ENCODE measurements at places on chromosomes 3 and 15.

GRCh38 chr3:84967767-84968581, 9.2 kb downstream of the CADM2 start:
- no peak for DNase-seq

DNA sequence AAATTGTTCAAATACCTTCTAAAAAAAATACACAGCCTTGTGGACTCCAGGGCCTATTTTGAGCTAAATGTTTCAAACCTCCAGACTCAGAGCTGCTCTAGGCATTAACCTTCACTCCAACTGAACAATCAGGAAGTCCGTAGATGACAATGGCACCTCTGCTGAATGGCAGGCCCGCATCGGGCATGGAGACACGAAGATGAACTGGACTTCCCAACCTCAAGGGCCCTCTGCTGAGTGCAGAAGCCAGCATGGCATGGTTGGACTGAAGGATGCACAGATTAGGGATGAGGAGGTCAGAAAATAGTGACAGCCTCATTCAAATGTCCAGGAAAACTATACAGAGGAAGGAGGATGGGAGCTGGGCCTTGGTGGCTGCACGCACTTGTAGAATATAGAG, 2.2 kb downstream of the FAM174B start:
- no peak for DNase-seq

- peak; percentile 84 for DNase-seq
Observed at GRCh38 chr3:57951066-57951882, 56.9 kb upstream of the FLNB start.

DNA sequence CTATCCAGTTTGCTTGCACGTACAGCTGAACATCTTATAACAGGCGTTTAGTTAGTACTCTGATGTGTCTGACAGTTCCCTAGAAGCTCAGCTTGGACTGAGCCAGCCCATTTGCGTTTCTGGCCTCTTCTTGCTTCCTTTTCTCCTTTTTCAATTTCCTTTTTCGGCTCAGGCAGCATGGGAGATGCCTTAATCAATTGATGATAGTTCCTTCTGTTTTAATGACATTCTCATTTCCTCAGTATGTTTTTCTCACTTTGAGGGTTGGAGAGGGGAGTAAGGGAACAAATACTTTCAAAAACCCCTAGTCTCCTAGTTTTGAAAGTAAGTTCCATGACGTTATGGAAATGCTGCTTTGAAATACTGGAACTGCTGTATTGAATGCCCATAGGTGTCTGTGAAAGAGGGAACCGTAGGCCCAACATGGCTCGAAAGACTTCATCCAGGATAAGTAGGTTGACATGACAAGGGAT, 18.9 kb downstream of the IL1RAP start:
- DNase-seq = no peak

GRCh38 chr3:151581035-151581434, 120.2 kb upstream of the IGSF10 start:
- peak; percentile 18 for DNase-seq

GRCh38 chr3:192408647-192409200, 318.6 kb downstream of the FGF12 start:
- DNase-seq = peak; percentile 62

DNA sequence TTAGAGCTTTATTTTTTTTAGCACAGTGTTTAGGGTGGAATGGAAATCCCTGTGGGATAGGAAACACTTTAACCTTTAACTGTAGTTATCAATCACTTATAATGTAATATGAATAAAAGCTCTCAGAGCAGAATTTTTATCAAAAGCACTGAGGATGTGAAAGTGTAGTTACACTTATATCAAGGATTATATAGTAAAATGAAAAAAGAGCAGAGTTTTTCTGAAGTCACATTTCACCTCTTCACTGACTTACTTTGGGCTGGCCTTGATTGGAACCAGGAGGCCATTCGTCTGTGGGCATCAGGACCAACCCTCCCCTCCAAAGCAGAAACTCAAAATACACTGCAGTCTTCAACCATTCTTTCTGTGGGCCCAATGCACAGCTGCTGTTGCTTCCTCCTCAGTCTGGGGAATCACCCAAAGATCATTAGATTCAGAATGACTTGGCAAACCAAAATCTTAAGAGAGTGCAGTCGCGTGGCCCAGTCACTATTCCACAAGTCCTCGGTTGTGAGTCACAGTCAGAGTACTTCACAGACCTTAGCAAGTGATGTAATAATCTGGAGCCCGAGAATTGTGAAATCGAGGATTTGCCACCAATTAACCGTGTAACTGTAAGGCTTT, 132.6 kb upstream of the COL8A1 start:
- peak; percentile 57 for DNase-seq

DNA sequence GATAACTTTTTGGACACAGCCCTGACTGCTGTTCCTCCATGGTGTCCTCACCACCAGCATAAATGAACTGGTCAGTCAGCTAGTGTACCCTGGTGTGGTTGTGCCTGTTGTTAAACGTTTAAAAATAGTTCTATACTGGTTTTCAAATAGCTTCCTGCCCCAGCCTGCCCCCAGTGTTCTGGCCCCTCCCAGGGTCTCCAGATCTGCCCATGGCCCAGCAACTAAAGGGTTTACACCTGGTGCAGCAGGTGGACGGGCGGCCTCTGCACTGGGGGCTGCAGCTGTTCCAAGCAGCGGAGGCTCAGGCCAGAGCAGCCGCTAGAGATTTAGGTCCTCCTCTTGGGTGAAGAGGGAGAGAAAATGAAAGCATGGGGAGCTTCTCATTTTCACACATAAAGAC, 6.1 kb upstream of the NR2E3 start:
- no peak for DNase-seq

DNA sequence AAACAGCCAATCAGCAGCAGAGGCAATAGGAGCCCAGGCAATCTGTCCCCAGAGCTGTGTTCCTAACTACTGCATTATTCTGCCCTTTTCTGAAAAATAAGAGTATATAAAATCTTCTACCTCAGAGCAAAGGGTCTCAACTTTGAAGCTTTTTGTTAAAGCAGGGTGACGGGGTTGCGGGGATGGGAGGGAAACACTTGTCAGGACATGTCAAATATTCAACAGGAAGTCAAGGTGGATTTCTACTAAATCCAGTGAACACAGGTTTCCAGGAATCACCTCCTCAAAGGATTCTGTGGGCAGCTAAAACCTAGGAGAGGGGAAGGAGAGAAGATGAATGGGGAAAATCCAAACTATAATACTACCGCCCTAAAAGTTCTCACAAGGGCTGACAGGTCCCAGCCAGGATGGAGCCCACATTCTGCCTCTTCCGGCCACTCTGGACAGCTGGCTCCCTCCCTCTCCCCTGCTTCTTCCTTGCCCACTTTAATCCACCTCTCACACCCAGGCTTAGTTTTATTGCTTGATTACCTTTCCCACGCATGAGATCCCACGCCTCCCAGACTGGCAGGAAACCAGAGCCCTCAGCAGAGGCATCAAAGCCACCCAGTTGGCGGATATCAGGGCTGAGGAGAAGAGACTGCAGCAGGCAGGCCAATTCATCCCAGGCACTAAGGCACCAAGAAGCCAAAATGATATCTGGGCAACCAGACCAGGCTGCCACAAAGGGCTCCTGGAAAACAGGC, 77.2 kb downstream of the OSBPL10 start:
- no peak for DNase-seq

DNA sequence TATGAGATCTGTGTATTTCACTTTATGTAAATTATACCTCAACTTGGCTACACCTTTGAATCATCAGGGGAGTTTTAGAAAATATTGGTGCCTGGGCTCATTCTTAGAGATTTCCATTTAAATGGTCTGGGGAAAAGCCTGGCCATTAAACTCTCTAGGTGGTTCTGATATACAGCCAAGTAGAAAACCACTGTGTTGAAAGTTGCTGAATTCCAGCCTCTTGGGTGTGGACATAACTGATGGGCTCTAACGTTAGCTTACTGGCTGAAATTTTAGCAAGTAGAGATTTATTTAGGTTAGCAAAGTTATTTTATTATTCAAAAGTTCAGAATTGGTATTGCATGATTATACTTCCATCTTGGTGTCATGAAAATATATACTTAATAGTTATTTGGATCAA, 84.1 kb downstream of the ATG7 start:
- DNase-seq = no peak

- no peak for DNase-seq
Observed at GRCh38 chr3:157530637-157531300, 27.6 kb upstream of the VEPH1 start.

DNA sequence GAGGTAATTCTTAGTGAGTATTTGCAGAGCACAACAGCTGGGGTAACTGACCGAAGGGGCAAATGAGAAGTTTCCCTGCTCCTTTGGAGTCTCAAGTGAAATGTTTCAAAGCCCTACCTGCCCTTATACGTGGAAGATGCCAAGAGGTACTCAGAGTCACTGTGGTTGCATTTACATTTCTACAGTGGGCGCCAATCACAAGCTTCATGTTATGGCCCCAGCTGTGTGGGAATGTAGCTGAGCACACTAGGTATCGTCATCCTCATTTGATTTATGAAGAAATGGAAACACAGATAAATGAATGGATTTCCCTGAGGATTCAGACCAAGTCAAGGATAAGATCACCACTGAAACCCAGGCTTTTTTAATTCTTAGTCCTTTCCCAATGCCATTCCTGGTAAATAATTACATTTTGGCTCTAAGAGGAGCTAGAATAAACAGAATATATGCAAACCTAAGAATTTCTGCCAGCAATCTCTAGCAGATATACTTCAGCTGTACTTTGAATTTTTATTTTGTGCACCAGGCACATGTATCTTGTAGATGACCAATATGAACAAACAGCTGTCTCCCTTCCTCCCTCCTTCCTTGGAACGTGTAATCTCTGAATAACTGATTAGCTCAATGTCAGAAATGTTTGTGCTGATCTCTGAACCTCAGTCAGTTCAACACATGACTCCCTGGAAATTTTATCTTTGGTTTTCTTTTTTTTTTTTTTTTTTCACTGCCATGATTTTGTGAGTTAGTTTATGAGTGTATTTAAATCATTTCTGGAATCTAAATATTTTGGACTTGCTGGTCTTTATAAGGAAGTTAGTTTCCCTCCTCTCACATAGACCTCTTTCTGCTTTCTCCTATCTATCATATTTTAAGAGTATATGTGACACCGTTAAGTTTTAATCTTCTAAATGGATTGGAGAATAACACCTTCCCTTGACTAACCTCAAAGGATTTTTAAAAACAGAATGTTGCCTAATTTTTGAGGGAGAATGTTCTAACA, 69.2 kb downstream of the MAP2K5 start:
- DNase-seq = no peak

GRCh38 chr3:196423044-196423781, 9.0 kb downstream of the UBXN7 start:
- no peak for DNase-seq

DNA sequence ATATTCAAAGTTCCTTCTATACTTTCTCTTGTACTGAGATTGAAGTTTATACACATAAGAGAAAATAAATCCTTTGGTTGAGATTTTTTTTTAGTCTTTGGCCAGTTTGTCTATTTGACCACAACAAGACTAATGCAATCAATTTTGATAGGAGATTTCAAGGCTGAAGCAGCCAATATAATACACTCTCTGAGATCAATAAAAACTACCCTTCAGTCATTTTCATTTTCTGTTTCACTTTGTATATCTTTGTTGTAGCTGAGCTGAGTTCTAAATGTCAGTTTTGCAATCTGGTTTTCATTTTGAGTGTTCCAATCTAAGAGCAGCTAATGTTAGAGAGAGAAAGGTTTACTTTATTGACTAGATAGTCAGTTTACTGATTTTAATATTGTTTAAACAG, 623.8 kb upstream of the ROBO1 start:
- no peak for DNase-seq

GRCh38 chr3:185677146-185677829, 91.2 kb downstream of the SENP2 start:
- DNase-seq = peak; percentile 74

GRCh38 chr3:81463781-81464180, 297.7 kb downstream of the GBE1 start:
- DNase-seq = no peak

GRCh38 chr3:196270499-196270898, 17.0 kb downstream of the PCYT1A start:
- DNase-seq = no peak

DNA sequence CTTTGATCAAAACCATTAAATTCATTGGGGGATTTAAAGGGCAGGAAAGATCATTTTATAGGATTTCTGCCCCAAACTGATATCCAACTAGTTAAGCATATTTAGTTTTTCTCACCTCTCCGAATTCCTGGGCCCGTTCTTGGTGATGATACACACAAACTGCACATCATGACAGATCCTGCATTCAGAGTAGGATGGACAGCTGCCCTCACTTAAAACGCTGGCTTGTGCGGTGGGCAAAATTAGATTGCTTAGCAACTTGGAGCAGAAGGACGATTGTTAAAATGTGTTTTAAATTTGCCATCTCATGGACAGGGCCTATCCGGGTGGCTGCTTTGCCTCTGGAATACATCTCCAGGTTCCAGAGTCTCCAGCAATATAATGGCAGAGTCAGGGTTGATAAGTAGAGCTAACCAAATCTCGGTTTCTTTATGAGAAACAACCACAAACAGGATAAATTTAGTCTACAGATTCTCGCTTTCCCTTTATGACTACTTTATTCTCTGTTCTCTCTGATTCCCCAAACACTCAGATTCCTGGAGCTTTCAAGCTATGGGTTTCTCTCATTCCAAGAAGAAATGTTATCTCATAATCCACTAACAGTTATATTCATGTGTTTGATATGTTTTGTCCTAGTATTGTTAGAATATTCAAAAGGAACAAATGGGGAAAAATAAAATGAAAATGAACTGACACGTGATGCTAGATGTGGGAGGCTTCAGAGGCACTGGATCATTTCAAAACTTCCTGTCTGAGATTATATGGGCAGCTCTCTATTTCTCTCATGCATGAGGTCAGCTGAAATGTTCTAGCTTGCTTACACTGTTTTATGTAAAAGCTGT, 1014.1 kb upstream of the SEMA6D start:
- no peak for DNase-seq

- DNase-seq = peak; percentile 69
Observed at GRCh38 chr15:70376929-70377691, 279.4 kb upstream of the TLE3 start.

DNA sequence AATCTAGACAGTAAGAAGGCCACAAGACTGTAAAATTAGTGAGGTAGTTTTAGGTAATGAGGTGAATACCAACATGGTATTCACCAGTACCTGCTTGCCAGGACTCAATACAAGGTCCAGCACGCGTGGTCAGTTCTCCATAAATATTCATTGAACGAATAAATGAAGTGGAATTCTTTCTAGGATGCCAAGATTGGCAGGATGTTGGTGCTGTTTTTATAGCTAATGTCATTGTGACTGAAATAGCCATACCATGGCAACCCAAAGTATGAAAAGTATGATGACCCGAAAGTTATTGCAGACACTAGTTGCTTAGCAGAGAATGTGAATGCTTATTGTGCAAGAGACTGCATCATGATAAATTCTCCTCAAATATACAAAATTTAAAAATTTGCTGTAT, 307.2 kb downstream of the KCNH8 start:
- DNase-seq = no peak

GRCh38 chr15:92044203-92044909, 190.8 kb downstream of the SLCO3A1 start:
- DNase-seq = no peak

Data from urothelium cell line (cell line).